ENCODE measurements at places on chromosomes 16 and 17.

DNA sequence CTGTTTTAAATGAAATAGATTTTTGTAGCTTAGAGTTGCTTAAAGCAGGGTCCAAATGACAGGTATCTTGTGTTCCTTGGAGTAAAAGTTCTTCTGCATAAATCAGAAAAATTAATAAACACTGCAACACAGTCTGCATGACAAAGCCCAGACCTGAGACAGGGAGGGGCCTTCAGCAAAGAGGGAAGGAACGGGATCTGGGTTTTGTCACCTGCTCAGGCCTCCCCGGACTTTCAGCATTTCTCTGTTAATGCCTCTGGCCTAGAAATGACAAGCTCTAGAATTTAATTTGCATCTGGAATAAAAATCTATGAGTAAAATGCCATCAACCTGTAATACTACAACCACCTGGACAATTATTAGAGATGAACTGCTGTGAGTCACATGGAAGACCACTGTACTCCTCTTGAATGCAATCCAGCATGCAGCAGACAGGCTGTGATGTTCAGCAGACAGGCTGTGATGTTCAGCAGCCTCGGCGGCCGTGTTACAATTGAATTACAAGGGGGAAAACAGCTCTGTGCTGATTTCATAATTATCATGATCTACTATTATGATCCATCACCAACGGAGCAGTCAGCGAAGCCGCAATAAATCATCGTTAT lies 170.2 kb downstream of the TOX3 start:
- DNase-seq = no peak

- DNase-seq = no peak
Observed at GRCh38 chr16:84604477-84605013, 13.3 kb downstream of the COTL1 start.

DNA sequence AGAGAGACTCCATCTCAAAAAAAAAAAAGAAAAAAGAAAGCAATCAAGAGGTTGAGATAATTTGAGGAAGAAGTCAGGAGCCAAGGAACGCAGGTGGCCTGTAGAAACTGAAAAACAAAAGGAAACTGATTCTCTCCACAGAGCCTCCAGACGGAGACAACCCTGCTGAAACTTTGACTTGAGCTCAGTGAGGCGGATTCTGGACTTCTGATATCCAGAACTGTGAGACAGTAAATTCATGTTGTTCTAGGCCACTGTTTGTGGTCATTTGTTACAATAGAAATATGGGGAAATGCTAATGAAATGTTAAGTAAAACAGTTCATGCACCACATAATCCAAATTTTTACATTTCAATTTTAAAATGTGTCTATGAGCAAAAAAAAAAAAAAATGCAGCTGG lies 5.2 kb downstream of the MBTPS1 start:
- no peak for DNase-seq

DNA sequence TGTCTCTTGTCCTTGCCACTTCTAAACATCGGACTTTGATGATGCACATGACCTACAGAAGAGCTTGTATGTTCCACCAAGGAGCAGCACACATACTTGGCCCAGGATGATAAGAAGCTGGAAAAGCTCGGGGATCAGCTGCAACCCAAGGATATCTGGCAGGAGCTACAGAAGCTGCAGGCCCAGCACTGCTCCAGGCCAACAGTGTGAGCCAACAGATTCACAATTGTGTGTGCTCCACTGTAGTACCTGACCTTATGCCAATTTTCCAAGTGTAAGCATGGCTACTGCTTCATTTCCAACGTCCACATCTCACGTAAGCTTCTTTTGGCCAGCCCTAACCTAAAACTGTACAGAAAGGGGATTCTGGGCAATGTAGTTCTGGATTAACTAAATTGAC lies 83.4 kb downstream of the COX10 start:
- DNase-seq = no peak

GRCh38 chr16:68206245-68206644 lies 29.7 kb downstream of the ESRP2 start:
- no peak for DNase-seq

DNA sequence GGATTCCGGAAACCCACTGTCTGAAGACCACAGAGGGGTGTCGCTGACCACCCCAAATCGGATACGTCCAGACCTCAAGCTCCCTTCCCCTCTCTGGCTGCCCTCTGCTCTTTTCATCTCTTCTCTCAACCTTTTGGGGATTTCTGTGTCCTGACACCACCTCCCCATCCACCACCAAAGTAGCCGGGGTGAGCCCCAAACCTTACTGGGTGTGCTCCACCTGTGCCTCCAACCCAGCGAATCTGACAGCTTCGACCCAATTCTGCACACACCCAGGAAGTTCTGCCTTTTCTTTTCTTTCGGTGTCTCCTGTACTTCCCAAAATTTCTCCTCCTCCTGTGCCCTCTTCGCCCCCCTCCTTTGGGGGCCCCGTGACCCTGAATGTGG lies 534 bp downstream of the KCTD11 start:
- no peak for DNase-seq

DNA sequence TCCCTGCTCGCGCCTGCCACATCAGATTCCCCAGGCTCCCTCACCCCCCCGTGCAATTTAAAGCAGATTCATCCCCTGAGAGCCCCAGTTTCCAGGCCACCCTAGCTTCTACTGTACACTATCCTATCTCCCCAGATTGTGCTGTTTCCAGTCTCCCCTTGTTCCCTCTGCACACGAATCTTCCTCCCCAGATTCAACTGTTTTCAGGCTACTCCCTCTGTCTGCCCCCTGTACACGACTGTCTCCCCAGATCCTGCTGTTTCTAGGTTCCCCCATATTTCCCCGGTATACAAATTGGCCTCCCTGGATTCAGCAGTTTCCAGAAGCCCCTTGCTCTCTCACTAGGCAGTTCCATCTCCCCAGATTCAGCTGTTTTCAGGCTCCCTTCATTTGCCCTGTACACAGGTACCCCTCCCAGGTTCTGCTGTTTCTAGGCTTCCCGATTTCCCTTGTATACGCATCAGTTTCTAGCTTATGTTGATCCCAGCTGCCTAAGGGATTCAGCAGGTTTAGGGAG lies 22.9 kb downstream of the COPZ2 start:
- DNase-seq = peak; percentile 67

DNA sequence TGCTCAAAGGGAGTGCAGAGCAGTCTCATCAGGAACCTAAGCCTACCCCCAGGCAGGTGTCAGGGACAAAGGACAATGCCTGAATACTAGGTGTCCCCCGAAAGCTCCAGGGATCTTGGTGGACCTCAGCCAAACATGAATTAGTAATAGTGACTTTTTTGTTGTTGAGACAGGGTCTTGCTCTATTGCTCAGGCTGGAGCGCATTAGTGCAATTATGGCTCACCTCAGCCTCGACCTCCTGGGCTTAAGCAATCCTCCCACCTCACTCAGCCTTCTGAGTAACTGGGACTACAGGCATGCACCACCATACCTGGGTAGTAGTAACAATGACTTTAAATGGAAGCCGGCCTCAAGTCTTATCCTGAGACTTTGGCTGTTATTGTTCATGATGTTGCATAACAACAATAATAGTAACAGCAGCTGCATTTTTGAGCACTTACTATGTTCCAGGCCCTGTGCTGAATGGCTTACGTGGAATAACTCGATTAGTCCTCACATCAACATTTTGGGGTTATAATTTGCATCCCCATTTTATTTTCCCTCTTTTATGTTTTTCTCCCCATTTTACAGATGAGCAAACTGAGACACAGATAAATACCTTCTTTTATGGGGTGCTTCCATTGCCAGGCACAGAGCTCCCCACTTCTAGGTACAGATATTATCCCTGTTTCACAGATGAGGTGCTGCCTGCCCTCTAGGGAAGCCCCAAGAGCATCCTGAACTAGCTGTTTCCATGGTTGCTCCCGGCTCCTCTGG lies 19.5 kb downstream of the CNGB1 start:
- DNase-seq = no peak

- DNase-seq = no peak
Observed at GRCh38 chr16:31009894-31010584, 399 bp downstream of the STX1B start.

DNA sequence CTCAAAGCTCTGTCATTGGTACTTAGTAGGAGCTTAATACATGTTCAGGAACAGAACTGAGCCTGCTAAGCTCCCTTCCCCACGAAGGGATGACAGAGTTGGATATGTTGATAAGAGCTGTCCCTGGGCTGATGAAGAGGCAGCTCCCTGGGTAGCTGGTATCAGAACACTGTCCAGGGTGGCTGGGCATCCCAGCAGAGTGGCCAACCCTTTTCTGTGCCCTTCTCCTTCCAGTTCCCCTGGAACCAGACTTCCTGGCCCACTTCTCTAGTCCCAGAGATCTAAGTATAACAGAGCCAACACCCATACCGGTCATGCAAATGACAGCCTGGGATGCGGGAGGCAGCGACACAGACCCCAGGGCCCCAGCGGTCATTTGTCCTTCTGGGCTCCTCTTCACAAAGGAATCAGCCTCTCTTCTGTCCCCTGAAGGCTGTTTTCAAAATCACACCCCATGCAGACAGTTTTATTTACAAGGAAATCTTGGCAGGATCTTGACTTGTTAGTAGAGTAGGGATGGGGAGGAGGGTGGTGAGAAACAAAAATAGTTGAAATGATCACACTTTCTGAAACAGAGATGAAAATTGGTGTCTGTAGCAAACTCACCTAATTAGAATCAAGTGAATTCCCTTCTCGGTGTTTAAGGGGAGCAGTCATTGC lies 1.4 kb upstream of the RHBDL3 start:
- DNase-seq = no peak

- no peak for DNase-seq
Observed at GRCh38 chr16:85586380-85587104, 26.6 kb upstream of the GSE1 start.

DNA sequence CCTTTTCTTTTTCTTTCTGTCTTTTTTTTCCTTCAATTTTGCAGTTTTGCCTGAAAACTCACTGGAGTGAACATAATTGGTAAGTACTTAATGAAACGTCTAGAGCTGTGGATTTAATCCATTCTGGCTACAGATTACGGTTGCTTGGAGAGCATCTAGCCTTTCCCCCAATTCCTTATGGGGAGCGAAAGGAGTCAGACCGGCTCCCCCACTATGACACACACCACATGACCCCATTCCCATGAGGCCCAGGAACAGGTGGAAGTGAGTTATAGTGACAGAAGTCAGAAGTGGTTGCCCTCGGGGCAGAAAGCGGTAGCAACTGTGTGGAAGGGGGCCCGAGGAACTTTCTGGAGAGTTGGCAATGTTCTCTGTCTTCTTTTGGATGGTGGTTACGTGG lies 41.2 kb downstream of the EMP2 start:
- no peak for DNase-seq

DNA sequence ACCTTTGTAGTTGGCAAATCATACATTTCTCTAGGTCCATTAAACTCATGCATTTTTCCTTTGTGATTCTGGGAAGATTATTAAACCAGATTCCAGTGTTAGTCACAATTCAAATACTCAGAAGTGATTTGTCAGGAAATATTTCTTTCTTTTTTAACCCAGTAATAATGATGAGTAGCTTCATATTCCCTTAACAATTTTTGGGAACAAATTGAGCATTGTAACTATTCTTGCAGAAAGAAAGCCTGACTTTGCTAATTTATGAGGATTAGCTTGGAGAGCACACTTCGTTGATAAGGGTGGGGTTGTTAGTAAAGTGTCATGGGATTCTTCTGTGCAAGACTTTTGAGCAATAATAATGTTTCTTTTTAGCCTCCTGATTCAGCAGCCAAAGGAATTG lies 18.7 kb upstream of the KRT24 start:
- DNase-seq = no peak

DNA sequence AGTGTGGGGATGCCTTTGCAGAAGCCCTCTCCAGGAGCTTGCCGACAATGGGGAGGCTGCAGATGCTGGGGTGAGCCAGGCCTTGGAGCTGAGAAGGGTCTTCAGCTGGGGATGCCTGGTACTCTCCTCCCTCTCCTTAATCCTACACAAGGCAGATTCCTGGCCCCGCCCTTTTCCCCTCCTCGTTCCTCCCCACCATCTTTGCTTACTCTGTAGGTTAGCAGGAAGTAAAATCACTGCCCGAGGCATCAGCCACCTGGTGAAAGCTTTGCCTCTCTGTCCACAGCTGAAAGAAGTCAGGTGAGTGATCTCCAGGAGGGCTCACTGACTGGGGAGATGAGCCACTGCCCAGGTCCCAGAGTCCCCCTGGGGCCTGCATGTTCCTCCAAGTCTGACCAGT lies 38.7 kb downstream of the NLRC5 start:
- no peak for DNase-seq

GRCh38 chr16:81424771-81425170 lies 19.8 kb upstream of the CMIP start:
- no peak for DNase-seq

GRCh38 chr17:50272711-50273653 lies 1.3 kb upstream of the TMEM92 start:
- DNase-seq = peak; percentile 16

GRCh38 chr16:15575293-15576049 lies 67.5 kb downstream of the MARF1 start:
- no peak for DNase-seq

DNA sequence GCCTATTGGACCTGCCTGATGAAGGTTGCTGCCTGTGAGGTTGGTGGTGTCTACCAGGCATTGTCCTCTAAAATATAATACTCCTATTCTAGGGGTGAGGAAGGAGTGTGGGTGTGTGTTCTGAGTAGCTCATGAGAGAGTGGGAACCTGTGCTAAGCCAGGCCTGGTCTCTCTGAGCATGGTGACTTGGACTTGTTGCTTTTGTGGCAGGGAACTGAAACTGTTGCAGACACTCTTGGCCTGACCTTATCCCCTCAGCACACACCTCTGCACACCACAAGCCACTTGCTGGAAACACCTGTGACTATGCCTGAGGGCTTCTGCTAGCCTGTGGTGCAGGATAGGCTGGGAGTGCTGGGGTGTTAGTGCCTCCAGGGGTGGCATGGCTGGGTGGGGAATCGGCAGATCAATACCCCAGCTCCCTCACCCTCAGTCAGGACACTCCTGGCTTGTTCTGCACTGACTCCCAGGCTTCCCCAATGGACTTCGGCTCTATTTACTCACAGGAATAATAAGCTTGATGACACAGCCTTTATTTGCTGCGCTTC lies 29.9 kb downstream of the PLCG2 start:
- DNase-seq = no peak

DNA sequence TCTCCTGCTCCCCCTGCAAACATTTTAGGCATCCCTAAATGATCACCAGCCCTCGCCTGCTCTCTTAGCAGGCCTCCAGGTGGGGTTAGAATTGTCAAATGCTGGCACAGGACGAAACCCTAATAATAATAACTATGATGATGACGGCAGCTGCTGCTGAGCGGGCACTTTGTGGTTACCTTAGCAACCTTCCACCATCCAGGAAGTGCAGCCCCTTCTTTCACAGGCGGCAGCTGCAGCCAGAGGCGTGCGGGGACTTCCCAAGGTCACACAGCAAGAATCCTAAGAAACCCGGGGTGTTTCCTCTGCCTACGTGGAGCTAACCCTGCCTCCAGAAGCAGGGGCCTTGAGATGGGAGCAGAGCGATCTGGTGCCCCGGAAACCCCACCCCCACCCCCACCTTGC lies 22.4 kb upstream of the EIF1 start:
- DNase-seq = peak; percentile 89
